NCI-H1436 treated with DMSO at 0.1 percent for 48 hours (cell line): ENCODE measurements at places on chromosomes 13 and 19.

GRCh38 chr13:107034236-107034872 lies 466.4 kb upstream of the ARGLU1 start:
- DNase-seq, result no peak

- DNase-seq, result no peak
These were observed 5.4 kb downstream of the LMTK3 start for GRCh38 chr19:48506138-48506733.

- DNase-seq, result no peak
These were observed 182.8 kb downstream of the MAB21L1 start for GRCh38 chr13:35293579-35294226.

GRCh38 chr13:41500511-41500910 lies 43.2 kb downstream of the RGCC start:
- no peak for DNase-seq

- DNase-seq, result no peak
These were observed 21.8 kb downstream of the ARRDC2 start for GRCh38 chr19:18029617-18030338.

GRCh38 chr13:93589788-93590187 lies 363.2 kb downstream of the GPC6 start:
- no peak for DNase-seq

GRCh38 chr13:40432018-40432978 lies 234.1 kb downstream of the FOXO1 start:
- no peak for DNase-seq

DNA sequence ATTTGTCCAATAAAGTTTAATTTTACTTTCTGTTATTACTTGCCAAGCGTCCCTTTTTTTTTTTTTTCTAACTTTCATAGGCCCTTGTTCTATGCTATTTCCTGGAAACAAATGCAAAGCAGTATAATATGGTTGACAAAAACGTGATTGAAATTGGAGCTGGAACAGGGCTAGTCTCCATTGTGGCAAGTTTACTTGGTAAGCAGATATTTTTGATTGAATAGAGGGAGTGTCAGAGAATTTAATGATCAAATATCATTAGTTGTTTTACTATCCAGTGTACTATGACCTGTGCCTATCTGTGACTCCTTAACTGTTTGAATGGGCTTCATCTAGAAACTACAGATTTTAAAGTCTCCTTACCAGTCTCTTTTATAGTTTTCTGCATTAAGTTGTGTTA lies 46.7 kb downstream of the ERCC5 start:
- no peak for DNase-seq
